Epithelial cell of umbilical artery (primary cell): ENCODE measurements at places on chromosomes 1 and 21. TPM values are rescaled to one million over a fixed set of nuclear protein-coding genes. Genes with fewer than 3 reads are reported as not detected.

Gene PRAMEF11
- total RNA-seq, result not detected in 2 replicates

Gene LRRC3
- total RNA-seq, result 0.61 and 1.9 TPM in 2 replicates

Gene ARHGAP30
- total RNA-seq, result not detected in 2 replicates

Gene GBP4
- 3.6 and 13.2 TPM in 2 replicates for total RNA-seq

Gene TSPAN1
- 1.3 and 2.0 TPM in 2 replicates for total RNA-seq

Gene HES2
- total RNA-seq, result 10.0 and 59.4 TPM in 2 replicates

Gene HFM1
- 0.32 TPM in 1 of 2 replicates, not detected in the other for total RNA-seq

Gene GPR161
- total RNA-seq, result 18.5 and 19.3 TPM in 2 replicates

Gene LDLRAD1
- total RNA-seq, result not detected in 2 replicates

Gene SLAMF1
- not detected in 2 replicates for total RNA-seq

Gene IGSF21
- total RNA-seq, result not detected in 2 replicates

Gene TRAPPC10
- total RNA-seq, result 14.9 and 19.5 TPM in 2 replicates

Gene ATP1A2
- total RNA-seq, result not detected in 2 replicates

Gene LCE3A
- total RNA-seq, result not detected in 2 replicates

Gene PIAS3
- 4.1 and 4.2 TPM in 2 replicates for total RNA-seq

Gene USH2A
- not detected in 2 replicates for total RNA-seq

Gene ESPN
- 0.30 and 1.3 TPM in 2 replicates for total RNA-seq

Gene SPRR2B
- not detected in 2 replicates for total RNA-seq

Gene SWT1
- total RNA-seq, result 2.9 and 6.1 TPM in 2 replicates

Gene KLF17
- not detected in 2 replicates for total RNA-seq

Gene MIXL1
- 0.32 TPM in 1 of 2 replicates, not detected in the other for total RNA-seq

Gene RSBN1
- 8.1 and 10.0 TPM in 2 replicates for total RNA-seq

Gene TATDN3
- 16.6 and 26.9 TPM in 2 replicates for total RNA-seq

Gene KNCN
- total RNA-seq, result not detected in 2 replicates

Gene TCEA3
- total RNA-seq, result 0.32 and 0.91 TPM in 2 replicates

Gene FABP3
- total RNA-seq, result 1.3 and 9.0 TPM in 2 replicates

Gene NUDT4B
- 20.1 and 51.6 TPM in 2 replicates for total RNA-seq
